ENCODE measurements at places on chromosomes 2 and 18. TPM values are rescaled to one million over a fixed set of nuclear protein-coding genes. Genes with fewer than 3 reads are reported as not detected.

GRCh38 chr2:197950724-197951123 lies 146.3 kb downstream of the PLCL1 start:
- no peak for DNase-seq

GRCh38 chr2:117339980-117340379 lies 474.5 kb upstream of the DDX18 start:
- no peak for DNase-seq

DNA sequence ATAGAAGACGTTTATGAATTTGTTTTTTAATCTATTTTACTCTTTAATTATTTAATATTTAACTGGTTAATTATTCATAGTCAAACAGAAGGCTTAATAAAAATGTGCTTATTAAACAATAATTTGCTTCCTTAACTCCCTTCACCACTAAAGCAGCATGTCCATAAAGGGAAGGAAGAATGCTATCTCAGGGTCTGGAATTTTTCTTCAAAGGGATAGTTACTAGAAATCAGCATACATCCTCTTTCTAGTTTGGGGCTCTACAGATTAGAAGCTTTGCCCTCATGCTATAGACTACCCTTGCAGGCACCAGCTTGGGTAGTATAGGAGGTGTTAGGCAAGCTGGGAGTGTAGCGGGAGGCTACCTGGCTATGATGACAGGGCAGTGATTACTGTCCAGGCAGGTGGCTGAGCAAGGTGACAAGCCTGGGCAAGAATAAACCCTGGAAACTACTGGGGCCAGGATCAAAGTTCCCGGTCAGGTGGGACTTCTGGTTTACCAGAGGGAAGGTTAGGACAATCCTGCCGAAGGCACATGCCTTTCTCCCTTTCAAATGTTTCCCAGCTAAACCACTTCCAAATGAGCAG lies 276.0 kb upstream of the REV1 start:
- no peak for DNase-seq

GRCh38 chr2:240962300-240963064 lies 35.9 kb upstream of the SNED1 start:
- peak; percentile 56 for DNase-seq

DNA sequence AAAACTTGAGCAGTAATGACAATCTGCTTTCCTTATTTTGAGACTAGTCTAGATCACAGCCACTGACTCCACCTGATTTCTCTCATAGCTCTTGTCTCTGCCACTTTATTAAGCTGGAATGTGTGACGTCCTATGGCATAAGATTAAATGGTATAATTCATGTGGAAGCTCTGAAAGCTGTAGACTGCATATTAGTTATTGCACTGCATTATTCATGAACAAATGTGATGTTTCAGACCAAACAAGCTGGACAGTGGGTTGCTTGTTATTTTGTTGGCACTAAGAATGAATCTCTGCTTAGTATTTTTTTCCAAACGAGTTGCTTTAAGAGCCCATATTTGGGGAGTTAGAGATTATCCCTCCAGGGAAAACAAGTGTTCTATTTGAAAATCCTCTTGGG lies 1218.5 kb downstream of the SUCLG1 start:
- DNase-seq = no peak

- peak; percentile 71 for DNase-seq
Measured at GRCh38 chr18:6145645-6146306, 250.5 kb upstream of the TMEM200C start.

GRCh38 chr2:96591494-96591893 lies 46.6 kb downstream of the KANSL3 start:
- DNase-seq = no peak

DNA sequence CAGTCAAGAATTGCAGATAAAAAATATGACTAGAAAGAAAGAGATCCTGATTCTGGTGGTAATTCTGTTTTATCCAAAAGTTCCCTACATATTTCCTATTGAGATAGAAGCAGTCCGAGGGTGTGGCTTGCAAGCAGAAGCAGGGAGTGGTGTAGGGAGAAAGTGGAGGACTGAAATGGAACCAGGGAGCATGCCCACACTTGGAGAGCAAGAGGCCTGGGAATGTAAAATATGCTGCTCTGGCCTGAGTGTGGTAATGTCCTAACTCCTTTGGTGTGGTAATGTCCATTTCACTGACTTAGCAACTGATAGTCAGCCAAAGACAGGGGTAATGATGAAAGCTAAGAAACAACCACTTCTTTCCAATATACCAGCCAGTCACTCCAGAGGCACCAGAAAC lies 30.1 kb upstream of the FMNL2 start:
- no peak for DNase-seq

- no peak for DNase-seq
Measured at GRCh38 chr2:189997016-189997415, 65.5 kb downstream of the MSTN start.

- no peak for DNase-seq
Measured at GRCh38 chr2:28617502-28618184, 121.8 kb downstream of the PLB1 start.

DNA sequence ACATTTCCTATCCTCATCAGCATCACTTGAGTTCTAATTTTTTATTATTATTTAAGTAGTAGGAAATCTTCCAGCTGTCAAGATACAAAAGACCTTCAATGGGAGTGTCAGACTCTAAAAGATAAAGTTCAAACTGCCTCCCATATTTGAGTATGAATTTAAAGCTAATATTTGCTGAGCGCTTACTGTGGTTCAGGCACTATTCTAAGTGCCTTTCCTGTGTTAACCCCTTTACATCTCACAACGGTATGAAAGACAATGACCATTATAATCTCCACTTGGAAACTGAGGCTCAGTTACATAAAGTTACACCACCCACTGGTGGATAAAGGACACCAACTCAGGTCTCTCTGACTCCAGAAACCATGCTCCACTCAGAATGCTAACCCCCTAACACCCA lies 39.9 kb downstream of the RAB6C start:
- no peak for DNase-seq

DNA sequence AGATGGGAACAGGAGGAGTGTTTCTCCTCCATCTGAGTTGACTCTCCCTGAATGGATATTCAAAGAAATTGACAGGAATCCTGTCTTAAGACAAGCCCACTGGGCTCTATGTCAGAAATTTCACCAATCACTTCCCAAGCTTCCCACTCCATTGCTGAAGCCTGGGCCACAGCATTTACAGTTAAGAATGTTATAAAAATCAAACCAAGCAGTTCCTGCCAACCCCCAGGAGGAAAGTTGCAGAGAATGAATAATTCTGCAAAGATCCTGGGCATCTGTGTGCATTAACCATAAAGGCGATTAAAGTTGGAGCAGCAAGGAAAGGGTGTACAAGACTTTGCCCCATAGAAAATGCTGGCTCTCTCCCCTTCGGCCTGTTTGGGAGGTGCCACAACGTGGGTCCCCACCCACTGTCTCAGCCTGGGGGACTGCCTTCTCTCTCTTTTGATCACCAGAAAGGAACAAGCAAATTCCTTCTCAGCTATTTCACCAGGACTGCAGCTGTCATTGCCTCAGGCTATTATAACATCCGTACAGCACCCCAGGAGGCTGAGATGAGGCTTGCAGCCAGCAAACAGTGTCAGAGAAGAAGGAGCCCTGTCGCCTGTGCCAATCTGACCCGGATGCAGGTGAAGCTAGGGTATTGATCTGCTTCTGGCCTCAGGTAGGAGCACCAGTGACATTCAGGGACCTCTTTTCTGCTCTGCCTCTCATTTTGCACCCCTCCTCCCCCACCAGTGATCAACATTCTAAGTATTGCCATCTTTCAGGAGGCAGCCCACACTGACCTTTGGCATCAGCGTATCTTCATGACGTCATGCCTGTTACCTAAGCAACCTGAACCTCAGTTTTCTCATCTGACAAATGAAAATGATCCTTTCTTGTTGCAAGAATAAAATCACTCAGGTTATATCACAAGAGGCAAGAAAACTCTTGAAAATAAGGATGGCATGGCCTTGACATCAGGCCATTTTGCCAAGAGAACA lies 219.0 kb downstream of the SH3BP4 start:
- no peak for DNase-seq

DNA sequence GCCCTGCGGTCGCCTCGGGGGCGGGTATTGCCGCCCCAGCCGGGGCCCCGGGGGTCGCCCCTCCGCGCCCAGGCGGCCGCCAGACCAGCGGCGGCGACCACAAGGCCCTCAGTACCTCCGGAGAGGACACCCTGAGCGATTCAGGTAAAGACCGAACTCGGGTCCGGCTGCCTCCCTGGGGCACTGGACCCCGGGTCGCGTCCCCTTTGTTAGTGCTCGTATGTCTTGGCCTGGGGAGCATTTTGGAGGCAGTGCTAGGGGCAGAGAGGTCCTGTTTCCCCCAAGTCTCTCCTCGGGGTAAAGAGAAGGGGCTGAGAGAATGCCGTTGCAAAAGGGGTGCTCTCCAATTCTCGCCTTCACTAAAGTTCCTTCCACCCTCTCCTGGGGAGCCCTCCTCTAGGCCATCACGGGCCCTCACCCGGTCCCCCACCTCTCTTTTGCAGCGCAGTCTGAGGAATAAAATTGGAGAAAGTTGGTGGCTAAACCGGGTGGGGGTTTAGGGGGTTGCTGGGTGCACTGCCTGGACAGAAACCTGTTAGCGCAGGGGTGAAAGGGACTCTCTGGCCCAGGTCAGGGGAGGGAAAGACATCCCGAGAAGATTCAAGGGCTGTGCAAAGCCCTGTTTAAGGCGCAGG lies 2.5 kb downstream of the MYCN start:
- DNase-seq = peak; percentile 2

DNA sequence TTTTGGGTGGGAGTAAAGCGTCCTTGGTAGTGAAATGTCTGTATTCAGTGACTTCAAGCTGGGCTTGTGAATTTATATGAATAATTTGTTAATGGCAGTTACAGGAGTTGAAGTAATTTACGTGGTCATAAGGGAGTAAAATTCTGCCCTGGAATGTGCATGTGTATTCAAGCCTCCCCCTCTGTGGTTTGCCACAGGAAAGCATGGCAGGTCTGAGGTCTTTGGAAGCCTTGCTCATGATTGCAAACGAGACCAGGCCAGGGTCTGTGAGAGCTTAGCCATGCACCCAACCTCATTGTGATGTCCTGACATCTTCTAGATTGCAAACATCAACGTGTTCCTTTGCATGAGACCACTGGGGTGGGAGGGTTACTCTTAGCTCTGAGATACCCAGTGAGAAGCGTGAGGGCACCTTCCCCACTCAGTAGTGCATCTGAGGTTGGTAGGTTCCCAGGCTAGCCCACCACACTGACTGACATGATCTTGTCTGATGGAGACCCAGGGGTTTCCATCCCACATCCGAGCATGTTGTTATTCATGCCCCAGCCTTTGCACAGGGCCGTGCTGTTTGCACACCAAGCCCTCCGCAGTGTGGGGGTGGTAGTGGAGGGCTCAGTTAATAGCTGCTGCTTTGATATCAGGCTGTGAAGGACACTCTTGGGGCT lies 216.5 kb downstream of the KLHL29 start:
- DNase-seq = no peak

- DNase-seq = no peak
Measured at GRCh38 chr18:22145160-22145559, 24.2 kb upstream of the GATA6 start.

DNA sequence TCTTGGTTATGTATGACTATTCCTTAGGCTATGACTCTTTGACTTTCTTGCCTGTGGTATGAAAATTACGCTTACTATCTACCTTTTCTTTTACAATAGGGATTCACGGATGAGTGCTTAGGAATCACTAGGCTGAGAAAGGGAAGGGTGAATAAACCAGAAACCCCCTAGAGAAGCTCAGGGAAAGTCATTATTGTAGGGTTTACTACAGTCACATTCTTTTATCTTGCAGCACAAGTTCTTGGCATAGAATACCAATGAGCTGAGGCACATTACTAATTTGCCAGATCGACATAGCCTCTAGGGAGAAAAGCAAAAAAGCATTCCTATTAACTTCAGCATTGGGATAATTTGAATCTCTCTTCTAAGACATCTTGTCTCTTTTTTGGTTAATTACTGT lies 103.3 kb downstream of the ST6GAL2 start:
- DNase-seq = no peak

- no peak for DNase-seq
Measured at GRCh38 chr2:129912871-129913694, 66.4 kb upstream of the RAB6C start.

DNA sequence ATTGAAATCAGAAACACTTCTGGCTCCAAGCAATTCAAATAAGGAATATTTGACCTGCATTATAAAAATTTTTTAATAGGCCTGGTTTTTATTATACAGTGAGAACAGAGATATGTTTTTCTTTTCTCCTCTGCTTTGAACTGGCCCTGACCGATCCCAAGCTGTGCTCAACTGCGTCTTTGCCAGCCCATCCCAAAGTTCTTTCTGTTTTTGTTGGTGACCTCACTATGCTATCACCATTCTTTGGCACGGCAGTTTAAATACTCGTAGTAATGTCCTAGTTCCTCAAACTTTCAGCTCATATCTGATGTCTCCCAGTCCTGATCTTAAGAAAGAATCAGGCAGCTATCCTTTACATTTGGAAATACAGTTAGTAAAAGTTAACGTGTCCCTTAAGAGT lies 42.3 kb upstream of the NETO1 start:
- no peak for DNase-seq

DNA sequence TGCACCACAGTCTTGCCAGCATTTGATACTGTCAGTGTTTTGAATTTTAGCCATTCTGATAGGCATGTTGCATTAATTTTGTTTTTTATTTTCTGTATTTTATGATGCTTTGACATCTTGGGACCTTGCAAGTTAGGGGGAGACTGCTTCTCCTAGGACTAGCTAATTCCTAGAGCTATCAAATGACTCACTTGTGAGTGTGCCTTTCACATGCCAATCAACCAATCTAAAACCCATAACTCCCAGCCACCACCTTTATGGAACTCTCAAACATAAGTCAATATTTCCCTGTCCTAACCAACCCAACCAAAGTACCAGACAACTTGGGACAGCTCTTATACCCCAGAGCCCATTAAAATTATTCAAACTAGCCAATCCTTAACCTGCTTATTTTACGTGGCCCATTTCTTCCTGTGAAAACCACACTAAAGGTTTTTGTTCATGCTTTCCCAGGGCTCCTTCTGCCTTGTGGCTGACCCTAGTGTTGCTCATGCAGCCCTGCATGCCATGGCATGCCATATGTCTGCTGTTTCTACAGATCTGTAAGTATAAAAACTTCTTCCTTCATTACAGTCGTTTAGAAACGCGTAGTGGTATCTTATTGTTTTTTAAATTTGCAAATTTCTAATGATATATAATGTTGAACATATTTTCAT lies 230.1 kb downstream of the GPD2 start:
- no peak for DNase-seq

DNA sequence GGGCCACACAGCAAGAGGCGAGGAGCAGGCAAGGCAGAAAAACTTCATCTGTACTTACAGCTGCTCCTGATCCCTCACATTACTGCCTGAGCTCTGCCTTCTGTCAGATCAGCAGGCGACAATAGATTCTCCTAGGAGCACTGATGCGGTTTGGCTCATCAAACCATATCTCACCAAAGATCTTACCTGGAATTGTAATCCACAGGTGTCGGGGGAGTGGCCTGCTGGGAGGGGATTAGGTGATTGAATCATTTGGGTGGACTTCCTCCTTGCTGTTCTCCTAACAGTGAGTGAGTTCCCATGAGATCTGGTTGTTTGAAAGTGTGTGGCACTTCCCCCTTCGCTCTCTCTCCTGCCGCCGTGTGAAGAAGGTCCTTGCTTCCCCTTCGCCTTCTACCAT lies 647.3 kb downstream of the SOCS6 start:
- no peak for DNase-seq

Gene NCKAP5
- 6.6 TPM for polyA plus RNA-seq

Gene NIF3L1
- 21.7 TPM for polyA plus RNA-seq

Gene BOK
- 58.0 TPM for polyA plus RNA-seq

Gene CFAP65
- not detected for polyA plus RNA-seq

Gene UGT1A6
- not detected for polyA plus RNA-seq

Gene DNAH6
- polyA plus RNA-seq = not detected

Gene TWSG1
- polyA plus RNA-seq = 84.9 TPM

Gene PRSS56
- polyA plus RNA-seq = 0.51 TPM

Gene DHX57
- polyA plus RNA-seq = 20.2 TPM

Gene OR6B2
- not detected for polyA plus RNA-seq

Gene PLEK
- 4.4 TPM for polyA plus RNA-seq

Gene MPPE1
- polyA plus RNA-seq = 41.0 TPM
